ENCODE measurements at places on chromosomes 11 and 22.

- DNase-seq, result no peak
Observed at GRCh38 chr11:1554981-1555712, 16.9 kb downstream of the DUSP8 start.

- DNase-seq, result no peak
Observed at GRCh38 chr11:131595797-131596196, 225.4 kb downstream of the NTM start.

- no peak for DNase-seq
Observed at GRCh38 chr11:113440816-113441215, 34.4 kb downstream of the DRD2 start.

DNA sequence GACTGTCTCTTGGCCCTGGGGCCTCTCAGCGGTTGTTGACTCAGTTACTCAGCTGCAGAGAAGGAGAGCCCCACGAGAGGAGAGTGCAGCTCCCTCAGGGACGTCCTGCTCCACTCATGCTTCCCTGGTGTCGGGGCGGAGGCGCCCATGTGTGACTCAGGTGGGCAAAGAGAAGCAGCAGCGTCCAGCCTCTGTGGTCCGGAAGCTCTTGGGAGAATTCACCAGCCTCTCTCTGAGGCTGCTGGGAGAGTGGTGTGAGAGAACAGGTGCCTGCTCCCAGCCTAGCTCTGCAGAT is 25.7 kb downstream of the GLB1L2 start:
- no peak for DNase-seq

- peak; percentile 31 for DNase-seq
Observed at GRCh38 chr22:24805790-24806662, at the start of gene SGSM1. TSS of gene SGSM1 (plus strand) at chr22:24806211. CDS start at chr22:24806326, 115 bp downstream.

DNA sequence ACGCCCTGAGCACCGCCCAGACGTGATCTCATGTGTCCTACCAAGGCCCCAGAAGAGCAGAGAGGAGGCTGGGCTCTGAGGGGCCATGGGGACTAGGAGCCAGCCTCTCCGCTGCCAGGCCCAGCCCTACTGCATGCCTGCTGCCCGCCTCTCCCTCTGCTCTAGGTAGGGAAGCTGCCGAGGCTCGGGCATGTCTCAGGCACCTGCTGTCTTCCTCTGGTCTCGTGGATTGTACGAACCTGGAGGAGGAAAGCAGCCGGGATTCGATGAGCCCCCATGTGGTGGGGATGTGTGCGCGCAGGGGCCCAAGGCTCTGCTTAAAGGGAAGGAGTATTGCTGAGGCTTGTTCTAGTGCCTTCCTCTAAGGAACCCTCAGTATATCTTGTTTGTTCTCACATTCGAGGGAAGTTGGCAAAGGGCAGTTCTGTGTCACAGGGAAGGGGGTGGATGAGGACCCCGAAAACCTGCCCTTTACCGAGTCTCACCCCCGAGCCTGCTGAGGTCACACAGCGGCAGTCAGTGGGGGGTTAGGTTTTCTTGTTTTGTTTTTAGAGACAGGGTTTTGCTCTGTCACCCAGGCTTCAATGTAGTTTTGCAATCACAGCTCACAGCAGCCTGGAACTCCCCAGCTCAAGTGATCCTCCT is 21.2 kb downstream of the DAGLA start:
- DNase-seq, result no peak

DNA sequence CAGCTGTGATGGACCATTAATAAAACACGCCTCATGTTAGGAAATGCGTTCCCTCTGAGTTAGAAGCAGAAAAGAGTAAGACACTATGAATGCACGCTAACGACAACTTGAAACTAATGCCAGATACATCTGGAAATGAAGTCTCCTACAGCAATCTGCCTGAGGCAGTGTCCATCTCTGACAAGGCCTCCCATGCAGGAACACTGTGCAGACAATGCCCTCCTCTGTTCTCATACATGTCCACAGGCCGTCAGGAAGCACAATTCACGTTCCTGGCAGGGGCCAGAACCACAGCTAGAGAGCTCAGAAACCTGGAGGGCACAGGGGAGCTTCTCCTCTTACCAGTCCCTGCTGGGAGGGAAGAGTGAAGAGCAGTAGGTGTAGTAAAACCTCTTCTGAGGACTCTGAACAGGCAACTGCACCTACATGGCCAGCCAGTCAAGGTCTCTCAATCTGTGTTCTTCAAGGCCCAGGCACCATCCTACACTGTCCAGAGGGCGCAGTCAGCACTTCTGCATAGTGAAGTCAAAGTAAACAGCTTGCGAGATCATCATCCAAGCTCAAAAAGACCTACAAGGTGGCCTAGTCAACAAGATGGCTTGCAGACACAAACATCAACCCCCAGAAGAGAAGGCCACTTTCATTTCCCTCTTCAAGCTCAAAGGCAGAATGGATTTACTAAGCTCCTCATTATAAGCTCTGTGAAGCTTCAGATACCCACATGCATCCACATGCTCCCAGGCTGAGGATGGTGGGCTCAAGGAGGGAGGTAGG is 41.5 kb upstream of the CYP2D6 start:
- no peak for DNase-seq
